ENCODE measurements at places on chromosomes 3 and 15.

- no peak for DNase-seq
Measured at GRCh38 chr15:45457220-45457619, 65.3 kb downstream of the SLC30A4 start.

DNA sequence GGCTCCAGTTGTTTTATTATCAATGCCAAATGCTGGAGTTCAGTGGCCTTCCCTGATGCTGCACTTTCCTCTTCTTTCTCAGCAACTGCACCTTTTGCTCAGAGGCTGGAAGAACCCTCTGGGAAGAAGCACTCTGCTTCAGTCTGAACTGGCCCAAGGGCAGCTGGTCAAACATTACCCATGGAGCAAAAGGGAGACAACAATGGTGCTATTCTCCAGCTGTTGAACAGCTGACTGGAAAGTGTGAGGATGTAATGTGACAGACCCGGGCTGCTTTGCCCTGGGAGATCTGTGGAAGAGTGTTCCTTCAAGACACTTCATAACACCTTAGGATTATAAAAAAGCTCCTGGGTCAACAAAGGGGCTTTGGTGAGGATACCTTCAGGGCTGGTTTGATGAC, 84.9 kb downstream of the EPHB1 start:
- no peak for DNase-seq

- no peak for DNase-seq
Measured at GRCh38 chr15:34025252-34025651, 13.8 kb downstream of the AVEN start.

- DNase-seq, result no peak
Measured at GRCh38 chr15:52787549-52788098, 2.5 kb downstream of the ONECUT1 start.

Data from NCI-H1694 (cell line).